ENCODE measurements at places on chromosomes 11 and 22.

DNA sequence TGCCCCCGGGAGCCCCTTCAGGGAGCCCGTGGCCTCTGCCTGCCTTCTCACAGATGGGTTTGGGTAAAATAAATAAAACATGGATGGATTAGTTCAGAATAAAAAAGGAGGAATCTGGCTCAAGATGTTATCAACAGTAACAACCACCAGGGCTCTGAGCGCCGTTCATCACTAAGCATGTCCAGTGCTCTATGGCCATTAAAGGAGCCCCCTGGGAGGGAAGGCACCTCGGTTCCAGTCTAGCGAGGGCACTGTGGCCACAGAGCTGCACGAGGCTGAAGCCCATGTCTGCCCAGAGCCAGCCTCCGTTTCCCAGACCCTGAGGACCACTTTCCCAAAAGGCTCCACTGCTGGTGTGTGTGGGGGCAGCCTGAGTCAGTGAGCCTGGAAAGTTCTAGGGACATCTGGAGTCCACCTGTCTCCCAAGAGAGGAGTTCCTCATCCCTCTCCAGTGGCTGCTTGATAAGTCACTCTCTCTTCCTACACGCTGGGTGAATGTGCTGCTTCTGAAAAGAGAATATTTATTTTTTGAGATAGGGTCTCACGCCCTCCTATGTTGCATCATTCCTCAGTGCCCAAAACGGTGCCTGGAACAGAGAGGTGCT lies 614.6 kb downstream of the TBC1D22A start:
- no peak for DNase-seq

GRCh38 chr11:20933958-20934357 lies 264.6 kb downstream of the NELL1 start:
- no peak for DNase-seq

DNA sequence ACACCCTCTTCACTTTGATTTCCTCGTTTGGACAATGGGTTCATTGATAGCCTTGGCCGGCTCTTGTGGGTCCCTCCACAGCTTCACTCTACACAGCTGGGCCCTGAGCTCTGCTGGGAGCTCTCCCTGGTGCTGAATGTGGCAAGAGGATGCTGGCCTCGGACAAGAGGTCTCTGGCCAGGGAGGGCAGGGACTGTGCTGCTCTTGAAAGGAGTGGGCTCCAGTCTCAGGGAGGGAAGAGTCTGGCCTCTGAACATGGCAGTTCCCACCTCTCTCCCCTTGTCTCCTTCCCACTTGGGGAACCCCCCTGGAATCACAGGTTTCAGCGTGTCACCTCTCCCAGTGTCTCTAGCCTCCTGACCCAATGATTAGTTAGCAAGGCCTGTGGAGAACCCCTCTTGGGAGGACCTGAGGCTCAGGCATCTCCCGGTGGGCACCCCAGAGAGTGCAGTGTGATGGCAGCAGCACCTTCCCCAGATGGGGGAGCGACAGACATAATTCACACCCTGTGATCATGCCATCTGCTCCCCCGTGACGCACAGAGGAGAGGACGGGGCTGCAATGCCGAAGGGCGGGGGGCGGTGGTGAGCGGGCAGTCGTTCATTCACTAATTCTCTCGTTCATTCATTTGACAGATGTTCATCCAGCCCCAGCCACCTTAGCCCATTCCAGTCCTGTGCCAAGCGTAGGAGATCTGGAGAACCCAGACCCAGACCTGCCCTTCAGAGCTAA lies 2.8 kb upstream of the CABP7 start:
- DNase-seq = no peak

GRCh38 chr11:32148895-32149294 lies 58.0 kb downstream of the RCN1 start:
- no peak for DNase-seq

DNA sequence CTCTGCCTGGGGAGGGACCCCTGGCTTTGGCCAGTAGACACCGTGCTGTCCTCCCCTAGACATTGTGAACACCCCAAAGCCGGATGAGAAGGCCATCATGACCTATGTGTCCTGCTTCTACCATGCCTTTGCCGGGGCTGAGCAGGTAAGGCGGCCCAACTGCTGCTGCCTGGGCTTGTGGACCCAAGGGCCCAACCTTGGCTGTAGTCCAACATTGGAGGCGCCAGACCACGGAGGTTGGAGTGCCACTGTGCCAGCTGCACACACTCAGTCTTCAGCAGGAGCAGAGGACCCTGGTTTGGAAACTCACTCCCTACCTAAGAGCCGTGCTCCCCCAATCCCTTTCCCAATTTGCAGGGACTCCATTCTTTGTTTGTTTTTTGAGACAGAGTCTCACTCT lies 9.4 kb downstream of the ACTN3 start:
- no peak for DNase-seq

DNA sequence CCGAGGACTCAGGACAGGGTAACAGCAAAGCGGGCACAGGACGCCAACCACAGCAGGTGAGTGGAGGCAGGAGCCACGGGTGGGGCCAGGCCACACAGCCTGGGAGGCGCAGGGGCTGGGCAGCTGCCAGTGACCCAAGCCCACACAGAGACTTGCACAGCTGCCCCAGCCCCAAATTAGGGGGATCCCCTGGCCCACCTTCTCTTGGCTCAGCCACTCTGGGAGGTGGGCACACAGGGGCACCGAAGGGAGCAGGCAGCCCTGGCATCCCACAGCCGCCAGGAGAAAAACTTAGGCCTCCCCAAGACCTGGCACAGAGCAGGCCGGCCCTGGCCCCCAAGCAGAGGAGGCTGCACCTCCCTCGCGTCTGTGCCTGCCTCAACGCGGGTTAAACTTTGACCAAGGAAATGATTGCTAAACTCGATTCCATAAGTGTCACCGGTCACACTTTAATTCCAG lies at the start of gene SLC22A12:
Gene SLC22A12, plus strand, starts transcription at position 458 of the 459 bp plus-strand sequence. CDS start 337 bp downstream, outside the sequence.
- no peak for DNase-seq

- no peak for DNase-seq
Measured at GRCh38 chr22:16987822-16988221, 20.2 kb downstream of the GAB4 start.

DNA sequence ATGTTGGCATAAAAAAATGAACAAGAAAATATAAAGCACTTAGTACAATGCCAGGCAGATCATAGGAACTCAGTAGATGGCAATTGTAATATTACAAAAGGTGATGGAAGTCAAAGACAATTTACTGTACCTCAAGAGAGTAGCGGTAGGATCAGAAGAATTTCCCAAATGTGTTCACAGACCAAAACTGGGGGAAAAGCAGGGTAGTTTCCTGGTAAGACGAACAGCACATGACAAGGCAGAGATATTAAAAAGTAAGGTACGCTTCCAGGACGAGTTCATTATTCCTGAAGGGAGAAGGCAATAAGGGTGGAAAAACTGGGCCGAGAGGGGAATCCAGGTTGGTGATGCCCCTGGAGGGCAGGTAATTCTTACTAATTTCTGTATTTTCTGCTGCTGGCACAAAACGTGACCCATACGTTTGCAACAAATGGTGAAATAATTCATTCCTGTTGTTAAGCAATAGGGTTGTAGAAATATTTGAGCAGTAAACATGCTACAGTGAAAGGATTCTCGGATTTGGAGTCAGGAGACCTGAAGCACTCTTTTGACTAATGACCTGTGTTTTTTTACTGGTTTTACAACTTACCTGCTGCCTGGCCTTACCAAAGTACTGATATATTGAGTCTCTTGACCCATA lies 786 bp upstream of the ANKRD42 start:
- DNase-seq = no peak

- no peak for DNase-seq
Measured at GRCh38 chr11:86874304-86875056, 74.1 kb downstream of the PRSS23 start.

DNA sequence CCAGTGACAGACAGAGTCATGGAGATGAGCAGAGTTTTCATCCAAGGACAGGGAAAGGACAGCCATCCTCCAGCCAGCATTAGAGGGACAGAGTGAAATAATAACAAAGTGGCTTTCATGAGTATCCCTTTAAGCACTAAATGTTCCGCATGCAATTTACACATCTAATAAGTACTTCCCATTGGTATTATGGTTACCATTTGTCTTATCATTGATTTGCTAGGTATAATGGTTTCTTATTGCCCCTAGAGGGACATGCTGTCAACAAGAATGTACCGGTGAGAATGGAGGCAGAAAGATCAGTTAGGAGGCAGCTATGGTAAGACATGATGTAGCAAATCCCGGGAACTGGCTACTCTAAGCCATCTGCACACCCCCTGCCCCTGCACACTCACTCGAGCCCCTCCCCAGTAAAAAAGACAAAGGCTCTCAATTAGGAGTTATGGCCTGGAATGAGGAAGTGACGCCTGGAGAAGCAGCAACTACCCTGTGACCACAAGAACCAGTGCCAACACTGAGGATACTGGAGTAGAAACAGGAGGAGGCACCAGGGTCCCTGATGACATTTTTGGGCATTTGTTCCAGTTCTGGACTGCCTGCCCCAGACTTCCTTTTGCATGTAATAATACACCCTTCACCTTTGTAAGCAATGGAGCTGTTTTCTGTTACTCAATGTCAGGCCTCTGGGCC lies 30.2 kb upstream of the HMGXB4 start:
- no peak for DNase-seq

- DNase-seq = no peak
Measured at GRCh38 chr22:27213294-27213693, 555.9 kb downstream of the MIAT start.

DNA sequence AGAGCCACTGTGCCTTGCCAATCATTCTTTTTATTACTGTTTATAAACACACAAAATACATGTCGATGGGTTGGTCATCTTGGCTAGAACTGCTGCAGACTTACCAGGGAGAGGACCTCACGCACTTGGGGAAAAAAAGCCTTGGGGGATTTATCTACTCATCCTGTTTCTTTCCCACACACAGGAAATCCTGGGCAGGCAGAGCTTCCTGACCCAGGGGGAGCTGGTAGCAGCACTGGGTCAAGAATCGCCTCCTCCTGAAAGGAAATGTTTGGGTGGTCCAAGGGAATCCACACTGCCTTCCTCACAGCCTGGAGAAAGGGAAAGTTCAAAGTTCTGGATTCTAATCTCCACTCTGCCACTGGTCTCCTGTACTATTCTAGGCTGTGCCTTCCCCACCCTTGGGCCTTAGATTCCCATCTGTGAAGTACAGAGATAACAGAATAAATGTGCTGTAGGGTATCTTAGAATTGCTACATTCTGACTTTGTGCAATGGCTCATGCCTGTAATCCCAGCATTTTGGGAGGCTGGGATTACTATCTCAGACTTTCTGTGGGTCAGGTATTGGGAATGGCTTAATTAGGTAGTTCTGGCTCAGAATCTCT lies 31.2 kb upstream of the SMTN start:
- no peak for DNase-seq

DNA sequence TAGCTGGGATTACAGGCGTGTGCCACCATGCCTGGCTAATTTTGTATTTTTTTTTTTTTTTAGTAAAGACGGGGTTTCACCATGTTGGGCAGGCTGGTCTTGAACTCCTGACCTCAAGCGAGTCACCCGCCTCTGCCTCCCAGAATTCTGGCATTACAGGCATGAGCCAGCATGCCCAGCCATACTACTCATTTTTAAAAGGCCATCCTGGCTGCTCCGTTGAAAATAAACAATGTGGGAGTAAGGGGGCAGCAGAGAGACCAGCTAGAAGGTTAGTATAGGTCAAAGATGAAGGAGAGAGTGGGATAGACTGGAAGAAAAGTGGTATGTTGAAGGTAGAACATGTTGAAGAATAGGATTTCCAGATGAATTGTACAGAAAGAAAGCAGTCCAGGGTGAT lies 17.6 kb upstream of the LIN7C start:
- DNase-seq = no peak

GRCh38 chr22:49701380-49702067 lies 126.1 kb downstream of the BRD1 start:
- no peak for DNase-seq

DNA sequence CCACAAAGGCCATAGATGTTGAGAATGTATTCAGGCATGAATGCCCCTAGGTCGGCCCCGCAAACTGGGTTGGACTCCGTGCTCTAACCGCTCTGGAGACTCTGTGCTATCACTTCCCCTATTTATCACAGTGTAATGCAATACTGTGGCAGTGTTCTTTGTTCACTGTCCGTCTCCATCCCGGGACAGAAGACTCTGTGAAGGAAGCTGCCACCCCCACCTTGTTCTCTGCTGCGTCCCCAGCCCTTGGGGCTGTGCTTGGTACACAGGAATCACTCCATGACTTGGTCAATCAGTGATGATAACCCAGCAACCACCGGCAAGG lies 57.6 kb downstream of the TSPAN18 start:
- no peak for DNase-seq

- no peak for DNase-seq
Measured at GRCh38 chr11:134072844-134073243, 4.0 kb downstream of the JAM3 start.

GRCh38 chr11:3115321-3115720 lies 49.8 kb downstream of the OSBPL5 start:
- no peak for DNase-seq
